ENCODE measurements at places on chromosomes 6 and 20.

- DNase-seq: peak; percentile 20
Observed at GRCh38 chr6:132780770-132781371, 17.6 kb downstream of the SLC18B1 start.

- DNase-seq: no peak
Observed at GRCh38 chr6:121479486-121480098, 44.1 kb downstream of the GJA1 start.

GRCh38 chr6:55379471-55379870, 52.2 kb downstream of the GFRAL start:
- DNase-seq: no peak

DNA sequence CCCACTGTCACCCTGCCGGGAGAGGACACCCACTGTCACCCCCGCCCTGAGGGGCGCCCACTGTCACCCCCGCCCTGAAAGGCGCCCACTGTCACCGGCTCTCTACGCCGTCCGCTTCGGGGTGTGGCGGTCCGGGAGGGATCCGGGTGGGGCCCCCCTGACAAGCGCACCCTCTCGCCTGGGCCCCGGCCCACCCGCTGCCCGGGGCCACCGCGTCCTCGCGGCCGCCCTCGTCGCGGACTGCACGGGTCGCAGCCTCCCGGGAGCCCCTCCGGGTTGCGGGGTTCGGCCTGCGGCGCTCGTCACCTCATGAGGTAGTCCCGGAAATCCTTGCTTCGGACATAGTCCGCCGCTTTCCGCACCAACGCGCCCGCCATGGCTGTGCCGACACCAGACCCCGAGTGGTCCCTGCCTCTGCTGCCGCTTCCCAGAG, 224 bp downstream of the MPC1 start:
- no peak for DNase-seq

DNA sequence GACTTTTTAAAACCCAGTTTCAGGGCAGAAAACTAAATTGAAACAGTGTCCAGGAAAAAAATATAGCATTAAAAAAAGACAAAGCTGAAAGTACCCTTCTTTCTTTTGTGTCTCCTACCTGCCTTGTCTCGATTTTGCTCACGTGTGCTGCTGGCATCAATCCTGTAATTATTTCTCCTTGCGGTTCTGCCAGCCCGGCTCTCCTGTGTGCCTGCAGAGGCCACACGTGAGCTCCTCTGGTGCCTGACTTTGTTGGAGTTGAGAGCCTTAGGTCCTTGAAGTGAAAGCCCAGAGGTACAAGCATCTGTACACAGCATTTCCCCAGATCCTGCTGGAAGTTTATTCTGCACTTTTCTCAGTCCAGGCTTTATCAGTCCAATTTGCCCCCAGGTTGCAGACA, 36.5 kb downstream of the GHRH start:
- no peak for DNase-seq

- no peak for DNase-seq
Observed at GRCh38 chr6:36336208-36336710, 429 bp downstream of the BNIP5 start.

GRCh38 chr6:162251257-162251656, 476.3 kb downstream of the PRKN start:
- no peak for DNase-seq

DNA sequence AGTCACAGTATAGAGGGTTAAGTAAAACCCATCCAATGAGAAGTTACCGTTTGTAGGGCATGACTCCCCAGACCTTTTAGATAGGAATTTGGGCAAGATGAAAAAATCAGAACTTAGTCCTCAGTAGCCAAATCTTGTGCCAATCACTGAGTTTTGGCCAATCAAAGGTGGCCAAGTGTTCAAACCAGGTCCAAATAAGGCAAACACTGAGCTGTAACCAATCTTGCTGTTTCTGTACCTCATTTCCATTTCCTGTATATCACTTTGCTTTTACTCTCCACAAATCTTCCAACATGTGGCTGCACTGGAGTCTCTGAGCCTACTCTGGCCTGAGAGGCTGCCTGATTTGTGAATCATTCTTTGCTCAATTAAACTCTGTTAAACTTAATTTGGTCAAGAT, 81.8 kb upstream of the GPR6 start:
- peak; percentile 3 for DNase-seq

DNA sequence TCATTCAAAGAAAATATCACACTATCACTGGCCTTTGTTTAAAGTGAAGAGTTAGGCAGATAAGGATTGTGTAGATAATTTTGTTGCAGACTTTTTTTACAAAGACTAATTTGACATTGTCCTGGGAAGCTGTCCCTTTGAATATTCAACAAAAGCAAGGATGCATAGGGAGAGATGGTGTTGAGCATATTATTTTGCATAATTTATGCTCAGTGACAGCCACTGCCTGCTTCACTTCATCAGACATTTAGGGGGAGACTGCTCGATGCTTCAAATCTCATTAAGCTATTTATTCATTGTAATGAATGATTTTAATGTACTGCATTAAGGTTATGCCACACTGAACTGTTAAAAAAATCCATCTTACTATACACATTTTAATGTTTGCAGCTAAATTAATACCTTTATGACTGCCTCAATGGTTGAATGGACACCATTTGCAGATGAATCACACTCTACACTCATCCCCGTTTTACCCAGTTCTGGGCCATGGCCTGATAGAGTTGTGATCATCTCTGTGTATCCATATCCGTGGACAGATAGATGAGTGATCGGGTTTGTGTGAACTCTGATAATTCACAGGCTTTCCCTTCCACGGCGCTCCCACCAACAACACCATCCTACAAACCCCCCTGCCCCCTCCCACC, 128.0 kb downstream of the CDH4 start:
- no peak for DNase-seq

- no peak for DNase-seq
Observed at GRCh38 chr6:154471609-154472362, 38.7 kb downstream of the CNKSR3 start.

All from kidney glomerular epithelial cell (primary cell).